Stimulated activated CD8-positive, alpha-beta memory T cell treated with anti-CD3 and anti-CD28 coated beads, Interleukin-4, amount 100 ng/mL, for 24 hours (primary cell): ENCODE measurements at places on chromosomes 1 and 21.

DNA sequence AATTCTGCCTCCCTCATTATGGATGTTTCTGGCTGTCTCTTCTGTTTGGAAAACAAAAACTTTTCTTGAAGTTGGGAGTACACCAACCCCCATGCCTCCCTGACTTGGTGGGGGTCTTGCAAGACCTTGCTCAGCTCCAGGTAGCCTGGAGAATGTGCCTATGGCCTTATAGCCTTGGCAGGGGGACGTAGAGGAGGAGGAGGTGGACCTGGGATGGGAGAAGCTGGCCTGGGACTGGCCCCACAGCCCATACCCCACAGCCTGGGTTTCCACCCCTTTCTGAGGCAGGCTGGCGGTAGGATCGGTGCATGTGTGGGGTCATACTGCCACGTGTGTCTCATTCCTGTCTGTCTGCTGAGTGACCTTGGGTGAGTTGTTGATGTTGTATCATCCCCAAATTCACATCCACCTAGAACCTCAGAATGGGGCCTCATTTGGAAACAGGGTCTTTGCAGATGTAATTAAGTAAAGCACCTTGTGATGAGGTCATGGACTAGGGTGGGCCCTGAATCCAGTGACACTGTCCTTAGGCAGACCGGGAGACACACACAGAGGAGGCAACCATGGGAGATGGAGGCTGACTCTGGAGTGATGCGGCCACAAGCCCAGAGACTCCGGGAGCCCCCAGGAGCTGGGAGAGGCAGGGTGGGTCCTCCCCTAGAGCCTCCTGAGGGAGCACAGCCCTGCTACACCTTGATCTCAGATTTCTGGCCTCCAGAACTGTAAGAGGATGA lies 18.5 kb downstream of the OBSCN start:
- DNase-seq: no peak

- no peak for DNase-seq
Observed at GRCh38 chr1:69693921-69694675, 126.4 kb downstream of the LRRC7 start.

DNA sequence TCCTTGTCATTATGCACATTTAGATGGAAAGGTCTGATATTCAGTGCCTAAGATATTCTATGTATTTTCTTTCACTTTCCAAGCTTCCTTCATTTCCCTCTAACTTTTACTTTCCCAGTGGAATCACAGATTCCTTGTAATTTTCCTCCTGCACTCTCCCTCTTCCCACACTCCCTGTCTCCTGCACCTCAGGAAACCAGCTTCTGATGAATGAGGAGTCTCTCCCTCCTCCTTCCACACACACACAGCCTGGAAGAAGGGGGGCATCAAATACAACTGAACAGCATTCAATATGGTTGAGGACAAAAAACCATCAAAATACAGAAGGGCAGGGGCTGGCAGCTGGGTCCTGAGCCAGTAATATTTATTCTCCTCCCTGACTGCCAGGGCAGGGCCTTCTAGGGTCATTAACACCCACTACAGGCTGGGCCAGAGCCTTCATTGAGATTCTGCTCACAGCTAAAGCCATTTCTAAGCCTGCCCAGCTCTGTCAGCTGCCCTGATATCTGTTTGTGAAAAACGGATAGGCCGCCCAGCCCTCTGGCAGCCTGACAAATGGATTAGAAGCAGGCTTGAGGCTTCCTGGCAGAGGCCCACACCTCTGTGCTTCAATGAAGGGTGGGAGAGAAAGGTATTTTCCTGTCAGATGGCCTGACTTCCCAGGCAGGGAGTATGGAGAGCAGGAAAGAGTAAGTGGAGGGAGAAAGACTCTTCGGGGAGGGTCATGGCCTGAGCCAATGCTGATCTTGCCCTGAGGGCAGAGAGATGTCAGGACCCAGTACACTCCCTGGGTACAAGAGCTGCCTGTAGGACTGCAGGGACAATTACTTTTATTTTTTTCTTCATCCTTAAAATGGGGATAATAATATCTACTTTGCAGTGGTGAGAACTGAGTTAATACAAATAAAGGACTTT lies 138.9 kb upstream of the SPATA6 start:
- no peak for DNase-seq

GRCh38 chr21:22235866-22236590 lies 1237.8 kb downstream of the NCAM2 start:
- no peak for DNase-seq

- no peak for DNase-seq
Observed at GRCh38 chr1:118563981-118564951, 379.2 kb upstream of the SPAG17 start.

- no peak for DNase-seq
Observed at GRCh38 chr1:31961536-31961935, 23.4 kb upstream of the PTP4A2 start.

DNA sequence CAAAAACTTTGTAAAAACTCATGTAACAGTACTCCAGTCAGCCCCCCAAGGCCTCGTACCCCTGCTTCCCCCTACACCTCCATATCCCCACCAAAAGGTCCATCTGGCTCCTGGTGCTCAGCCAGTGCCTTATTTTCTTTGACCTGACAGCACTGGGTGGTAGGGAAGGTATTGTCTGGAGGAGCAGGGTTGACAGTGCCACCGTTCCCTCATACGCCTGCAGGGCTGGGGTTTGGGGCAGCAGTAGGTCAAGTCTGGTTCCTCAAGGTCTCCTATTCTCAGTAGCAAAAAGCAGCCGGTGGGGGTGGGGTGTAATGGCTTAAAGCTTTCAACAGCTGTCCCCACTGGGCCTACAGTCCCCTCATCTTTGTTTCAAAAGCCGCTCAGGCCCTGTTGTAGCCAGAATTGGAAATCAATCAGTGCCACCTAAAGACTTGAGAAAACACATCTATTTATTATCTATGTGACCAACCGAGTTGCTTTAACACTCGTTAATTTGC lies 25.3 kb upstream of the TTF2 start:
- no peak for DNase-seq

- DNase-seq: no peak
Observed at GRCh38 chr1:199054694-199055093, 415.9 kb downstream of the PTPRC start.

GRCh38 chr21:21458124-21458631 lies 460.0 kb downstream of the NCAM2 start:
- no peak for DNase-seq

DNA sequence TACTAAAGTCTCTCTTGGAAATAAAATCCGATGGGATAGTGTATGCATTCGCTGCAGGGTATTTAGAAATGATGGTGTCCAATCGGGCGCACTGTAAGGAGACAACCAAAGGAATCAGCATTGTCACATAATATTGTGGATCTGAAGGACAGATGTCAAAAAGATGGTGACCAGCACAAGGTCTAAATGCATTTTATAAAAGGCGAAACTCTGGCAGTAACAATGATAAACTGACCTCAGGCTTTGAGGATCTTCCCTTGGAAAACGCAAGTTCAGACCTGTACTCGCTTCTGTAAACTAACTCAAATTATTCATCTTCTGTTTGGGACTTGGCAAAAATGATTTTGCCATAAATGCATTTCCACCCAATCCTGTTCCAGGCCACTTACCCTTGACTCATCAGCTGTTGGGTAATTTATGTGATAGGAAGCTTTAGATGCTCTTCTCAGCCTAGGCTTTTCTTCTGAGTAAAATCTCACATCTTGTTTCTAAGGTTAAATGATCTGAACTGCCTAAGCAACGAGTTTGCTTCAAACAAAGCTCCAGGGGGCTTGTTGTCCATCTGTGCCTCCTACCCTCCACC lies 33.8 kb downstream of the STPG1 start:
- no peak for DNase-seq

DNA sequence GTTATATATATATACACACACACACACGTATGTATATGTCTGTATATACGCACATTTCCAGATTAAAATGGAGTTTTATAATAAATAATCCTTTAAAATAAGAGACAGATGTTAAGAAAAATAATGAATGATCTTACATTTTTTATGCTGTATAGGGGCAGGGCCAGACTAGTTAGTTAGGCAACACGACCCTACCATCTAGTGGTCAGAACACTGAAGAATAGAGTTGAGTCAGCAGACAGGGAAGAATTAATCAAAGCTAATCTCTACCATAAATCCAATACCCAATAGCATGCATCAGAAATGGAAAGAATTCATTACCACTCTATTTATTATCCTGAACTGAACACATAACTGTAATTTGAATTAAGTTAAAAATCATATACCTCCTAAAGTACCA lies 156.7 kb downstream of the BRINP3 start:
- no peak for DNase-seq

- no peak for DNase-seq
Observed at GRCh38 chr1:67211589-67212563, 45.6 kb downstream of the IL23R start.

- no peak for DNase-seq
Observed at GRCh38 chr1:200134116-200134515, 106.6 kb downstream of the NR5A2 start.

- DNase-seq: no peak
Observed at GRCh38 chr1:194225821-194226220, 1039.4 kb upstream of the B3GALT2 start.

DNA sequence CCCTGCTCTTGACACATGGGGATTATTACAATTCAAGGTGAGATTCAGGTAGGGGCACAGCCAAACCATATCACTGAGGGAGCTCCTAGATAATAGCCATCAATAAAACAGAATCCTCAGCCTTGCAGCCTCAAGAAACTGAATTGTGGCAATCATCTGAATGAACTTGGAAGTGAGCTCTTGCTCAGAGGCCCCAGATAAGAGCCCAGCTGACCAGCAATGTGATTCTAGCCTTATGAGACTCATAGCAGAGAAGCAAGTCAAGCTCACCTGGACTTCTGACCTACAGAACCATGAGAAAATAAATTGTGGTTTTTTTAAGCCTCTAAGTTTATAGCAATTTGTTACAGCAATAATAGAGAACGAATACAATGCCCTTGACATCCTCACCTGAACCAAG lies 302.5 kb downstream of the LTN1 start:
- no peak for DNase-seq

DNA sequence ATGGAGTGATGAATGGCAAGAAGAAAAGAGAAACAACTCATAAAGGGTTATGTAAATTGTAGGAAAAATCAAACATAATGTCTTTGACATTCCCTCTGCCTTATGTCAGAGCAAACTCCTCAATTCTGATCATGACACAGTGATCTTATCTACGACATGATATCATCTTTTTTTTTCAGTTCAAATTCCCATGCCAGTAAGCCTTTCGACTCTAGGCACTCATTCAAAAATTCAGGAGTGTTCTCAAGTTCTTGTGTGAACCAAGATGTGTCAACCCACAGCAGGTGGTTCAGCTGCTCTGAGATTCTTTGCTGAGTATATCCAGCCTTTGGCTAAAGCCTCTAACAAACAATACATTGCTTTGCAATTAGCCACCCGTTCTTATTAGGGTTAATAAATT lies 97.1 kb upstream of the ESRRG start:
- DNase-seq: no peak

- no peak for DNase-seq
Observed at GRCh38 chr21:38956856-38957571, 151.3 kb downstream of the ETS2 start.

GRCh38 chr21:37658817-37659458 lies 257.3 kb downstream of the KCNJ6 start:
- DNase-seq: no peak
